ENCODE measurements at places on chromosomes 3 and 15. TPM values are rescaled to one million over a fixed set of nuclear protein-coding genes. Genes with fewer than 3 reads are reported as not detected.

- DNase-seq, result no peak
Measured at GRCh38 chr3:37645517-37646380, 215.9 kb upstream of the CTDSPL start.

GRCh38 chr3:71906976-71907375 lies 122.0 kb upstream of the PROK2 start:
- no peak for DNase-seq

The ARRDC4 gene
- 0.76 TPM for total RNA-seq

- no peak for DNase-seq
Measured at GRCh38 chr15:89391685-89392257, 57.1 kb upstream of the POLG start.

DNA sequence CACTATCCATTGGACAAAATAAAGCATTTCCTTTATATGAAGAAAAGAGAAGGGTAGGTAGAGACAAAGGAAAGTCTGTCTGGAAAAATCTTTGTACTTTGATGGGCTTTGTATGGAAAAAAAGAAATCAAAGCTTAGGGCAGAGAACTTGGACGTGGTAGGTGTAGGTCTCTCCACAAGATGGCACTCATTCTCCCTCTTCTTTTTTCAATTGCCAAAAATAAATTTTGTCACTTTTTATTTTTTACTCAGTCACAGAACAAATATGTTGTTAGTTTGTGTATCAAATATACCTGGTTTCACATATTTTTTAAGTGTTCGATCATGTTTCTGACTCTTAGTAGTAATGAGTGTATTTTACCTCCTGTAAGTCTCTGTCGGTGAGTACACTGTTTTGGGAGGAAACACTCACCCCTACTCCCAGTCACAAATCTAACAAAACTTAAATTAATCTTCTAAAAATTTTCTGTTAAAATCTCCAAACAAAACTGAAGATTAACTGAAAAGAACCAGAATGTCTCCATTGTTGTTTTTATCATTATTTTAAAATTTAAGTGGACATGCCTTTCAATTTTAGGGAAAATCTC lies 415.8 kb upstream of the GOLIM4 start:
- DNase-seq, result no peak

Measured in CD4-positive, alpha-beta memory T cell (primary cell).